ENCODE measurements at places on chromosomes 5 and 9.

DNA sequence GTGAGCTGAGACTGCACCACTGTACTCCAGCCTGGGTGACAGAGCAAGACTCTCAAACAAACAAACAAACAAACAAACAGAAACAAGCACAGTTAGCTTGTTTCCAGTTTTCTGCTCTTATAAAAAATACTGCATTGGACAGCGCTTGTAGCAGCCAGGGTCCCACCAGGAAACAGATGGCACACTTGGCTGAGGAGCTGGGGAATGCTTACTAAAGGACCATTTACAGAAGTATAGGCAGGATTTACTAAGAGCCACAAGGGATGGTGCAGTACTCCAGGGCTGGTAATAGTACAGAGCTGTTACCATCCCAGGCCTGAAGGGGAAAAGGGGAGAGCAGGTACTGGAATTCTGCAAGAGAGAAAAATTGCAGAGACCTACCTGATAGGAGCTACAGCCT lies 5.2 kb upstream of the ANKS6 start:
- DNase-seq: no peak

GRCh38 chr9:119794836-119795235 lies 425.6 kb upstream of the BRINP1 start:
- no peak for DNase-seq

DNA sequence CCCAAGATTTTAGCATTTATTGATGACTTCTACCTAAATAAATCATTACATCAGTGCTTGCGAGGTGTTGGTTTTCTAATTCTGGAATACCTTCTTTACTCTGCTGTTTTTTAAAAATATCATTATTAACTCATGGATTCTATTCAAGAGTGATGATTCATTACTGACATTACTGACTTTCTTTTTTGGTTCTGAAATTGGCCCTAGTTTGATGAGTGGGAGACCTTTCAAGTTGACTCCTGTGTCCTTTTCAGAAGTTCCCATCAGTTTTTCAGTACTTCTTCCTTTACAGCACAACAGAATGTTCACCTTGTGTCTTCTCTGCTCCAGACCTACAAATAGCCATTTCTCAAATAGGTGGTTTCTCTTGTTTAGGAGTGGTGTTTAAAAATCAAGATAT lies 114.1 kb downstream of the PCSK5 start:
- DNase-seq: no peak

DNA sequence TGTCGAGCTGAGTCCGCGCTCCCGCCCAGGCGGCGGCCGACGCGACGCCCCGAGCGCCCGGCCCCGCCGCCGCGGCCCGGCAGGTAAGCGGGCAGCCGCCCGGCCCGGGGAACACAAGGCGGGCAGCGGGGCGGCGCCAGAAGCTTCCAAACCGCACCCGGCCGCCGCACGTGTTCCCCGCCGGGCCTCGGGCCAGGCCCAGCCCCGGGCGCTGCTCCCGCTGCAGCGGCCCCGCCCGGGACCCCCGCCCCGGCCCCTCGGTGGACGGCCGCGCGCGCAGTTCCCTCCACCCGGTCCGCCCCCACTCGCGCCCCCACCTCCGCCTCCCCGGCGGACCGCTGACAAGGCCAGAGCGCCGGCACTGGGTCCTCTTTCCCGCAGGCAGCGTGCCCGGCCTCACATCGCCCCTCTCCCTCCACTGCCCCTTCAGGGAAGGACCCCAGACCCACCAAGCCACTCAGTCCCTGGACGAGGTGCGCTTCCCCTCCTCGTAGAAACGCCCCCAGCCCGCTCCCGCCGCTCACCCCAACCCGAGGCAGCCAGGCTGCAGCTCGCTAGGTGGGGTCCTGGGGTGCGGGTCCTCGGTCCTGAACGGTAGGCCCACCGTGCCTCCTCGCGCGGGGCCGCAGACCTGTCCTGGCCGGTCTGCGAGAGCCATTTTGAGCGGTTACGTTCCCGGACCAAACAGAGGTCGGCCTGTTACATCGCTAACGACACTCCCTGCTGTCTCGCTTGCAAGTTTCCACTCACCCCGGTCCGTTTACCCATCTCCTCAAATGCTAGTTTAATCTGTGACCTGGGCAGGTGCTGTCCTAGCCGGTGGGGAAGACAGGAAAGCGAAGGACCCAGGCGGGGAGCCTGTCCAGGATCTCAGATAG lies 475 bp downstream of the WDR5 start:
- no peak for DNase-seq

GRCh38 chr9:684054-684890 lies 157.2 kb upstream of the DMRT1 start:
- DNase-seq: no peak

DNA sequence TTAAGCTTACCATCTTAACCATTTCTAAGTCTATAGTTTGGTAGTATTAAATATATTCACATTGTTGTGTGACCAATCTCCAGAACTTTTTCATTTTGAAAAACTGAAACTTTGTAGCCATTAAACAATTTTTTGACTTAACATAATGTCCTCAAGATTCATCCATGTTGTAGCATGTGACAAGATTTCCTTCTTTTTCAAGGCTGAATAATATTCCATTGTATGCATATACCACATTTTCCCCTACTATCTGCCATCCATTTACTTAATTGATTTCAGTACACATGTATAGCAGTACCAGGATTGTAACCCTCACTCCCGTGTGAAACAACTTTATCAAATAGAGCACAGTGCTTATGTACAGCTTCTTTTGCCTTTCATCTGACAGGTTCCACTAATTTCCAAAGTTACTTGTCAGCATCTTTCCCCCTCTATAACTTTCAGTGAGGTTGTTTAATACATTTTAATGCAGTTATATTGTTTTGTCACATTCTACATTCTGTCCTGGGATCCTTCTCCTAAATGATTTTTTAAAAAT lies 7.4 kb upstream of the GNPDA1 start:
- no peak for DNase-seq

- no peak for DNase-seq
Observed at GRCh38 chr5:1827886-1828397, 26.7 kb downstream of the NDUFS6 start.

DNA sequence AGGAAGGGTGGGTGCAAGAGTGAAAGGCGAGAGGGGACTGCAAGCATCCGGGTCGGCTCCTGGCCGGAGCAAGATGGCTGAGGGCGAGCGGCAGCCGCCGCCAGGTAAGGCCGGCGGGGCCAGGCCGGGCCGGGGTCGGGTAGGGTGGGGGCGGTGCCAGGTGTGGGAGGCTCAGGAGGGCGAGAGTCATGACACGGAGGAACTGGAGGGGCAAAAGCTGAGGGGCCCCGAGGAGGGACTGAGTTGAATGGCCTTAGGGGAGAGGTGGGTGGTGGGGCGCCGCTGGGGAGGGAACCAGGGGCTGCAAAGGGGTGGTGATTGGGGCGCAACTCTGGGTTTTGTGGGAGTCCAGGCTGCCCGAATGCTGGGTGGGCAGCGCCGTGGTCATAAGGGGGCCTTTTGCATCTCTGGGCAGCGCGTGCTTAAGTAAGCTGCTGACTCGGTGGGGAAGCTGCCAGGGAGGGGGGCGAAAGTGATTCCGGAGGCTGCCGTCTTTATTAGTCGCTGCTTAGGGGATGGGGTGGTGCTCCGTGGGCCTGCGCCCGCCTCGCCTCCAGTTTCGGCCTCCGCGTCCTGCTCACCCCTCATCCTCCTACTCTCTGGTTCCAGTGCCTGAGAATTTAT lies 425 bp downstream of the PTPA start:
- DNase-seq: no peak

DNA sequence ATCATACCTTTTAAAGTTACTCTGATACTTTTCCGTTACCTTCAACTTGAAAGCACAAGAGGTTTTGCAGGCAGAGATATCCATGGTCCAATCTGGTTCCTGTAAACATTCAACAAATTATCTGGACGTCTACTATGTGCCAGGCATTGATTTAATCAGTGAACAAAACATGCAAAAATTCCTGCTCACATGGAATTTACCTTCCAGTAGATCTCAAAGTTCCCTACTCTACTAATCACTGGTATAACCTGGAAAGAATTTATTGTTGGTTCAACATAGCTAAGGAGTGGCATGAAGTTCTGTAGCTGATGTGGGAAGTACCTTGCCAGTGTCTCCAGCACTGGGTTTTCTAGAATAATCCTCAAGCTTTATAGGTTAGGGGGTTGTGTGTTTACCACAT lies 9.8 kb downstream of the OCLN start:
- DNase-seq: no peak

DNA sequence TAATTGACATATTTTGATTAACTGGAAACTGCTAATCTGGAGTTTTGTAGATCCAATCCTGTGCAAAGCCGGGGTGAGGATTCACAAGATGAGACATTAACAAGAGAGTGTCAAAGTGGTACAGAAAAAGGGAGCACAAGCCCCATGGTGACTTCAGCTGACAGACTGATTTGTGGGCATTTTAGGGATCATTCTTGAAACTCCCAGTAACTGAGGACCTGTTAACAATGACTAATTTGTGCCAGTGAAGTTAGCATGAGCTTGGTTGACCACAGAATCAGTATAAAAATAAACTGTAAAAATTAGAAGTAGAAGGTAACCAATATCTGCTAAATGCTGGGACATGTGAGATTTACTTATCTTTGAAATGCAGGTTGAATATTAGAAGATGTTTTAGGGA lies 1578.3 kb downstream of the EFNA5 start:
- DNase-seq: no peak

DNA sequence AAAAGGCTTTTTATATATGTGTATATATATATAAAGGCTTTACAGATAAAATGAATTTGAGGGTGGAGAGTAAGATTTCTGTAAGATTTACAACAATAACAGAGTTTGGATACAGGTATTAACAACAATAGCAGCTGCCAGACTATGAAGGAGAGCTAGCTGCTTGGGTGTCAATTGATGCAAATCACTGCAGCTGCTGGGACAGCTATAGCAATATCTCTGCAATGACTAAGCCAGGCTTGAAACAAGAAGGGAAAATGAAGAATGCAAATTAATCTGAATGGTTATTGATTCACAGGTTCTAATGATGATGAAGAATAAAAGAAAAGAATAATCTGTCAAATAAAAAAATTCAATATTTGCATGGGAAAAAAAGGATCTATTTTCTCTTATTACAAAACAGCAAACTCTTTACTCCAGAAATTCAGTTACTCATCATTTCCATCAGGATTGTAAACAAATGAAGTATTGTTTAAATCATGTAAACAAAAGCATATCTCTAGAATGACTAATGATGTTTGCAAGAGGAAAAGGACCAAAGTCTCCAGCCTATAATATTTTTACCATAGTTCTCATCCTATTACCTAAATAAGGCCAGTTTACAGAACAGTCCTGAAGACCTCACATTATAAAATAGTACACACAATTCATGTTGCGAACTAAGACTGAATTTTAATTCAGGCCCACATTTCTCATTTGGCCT lies 219.0 kb downstream of the HTR1A start:
- DNase-seq: no peak

GRCh38 chr5:150469718-150470469 lies 20.4 kb upstream of the RPS14 start:
- no peak for DNase-seq

DNA sequence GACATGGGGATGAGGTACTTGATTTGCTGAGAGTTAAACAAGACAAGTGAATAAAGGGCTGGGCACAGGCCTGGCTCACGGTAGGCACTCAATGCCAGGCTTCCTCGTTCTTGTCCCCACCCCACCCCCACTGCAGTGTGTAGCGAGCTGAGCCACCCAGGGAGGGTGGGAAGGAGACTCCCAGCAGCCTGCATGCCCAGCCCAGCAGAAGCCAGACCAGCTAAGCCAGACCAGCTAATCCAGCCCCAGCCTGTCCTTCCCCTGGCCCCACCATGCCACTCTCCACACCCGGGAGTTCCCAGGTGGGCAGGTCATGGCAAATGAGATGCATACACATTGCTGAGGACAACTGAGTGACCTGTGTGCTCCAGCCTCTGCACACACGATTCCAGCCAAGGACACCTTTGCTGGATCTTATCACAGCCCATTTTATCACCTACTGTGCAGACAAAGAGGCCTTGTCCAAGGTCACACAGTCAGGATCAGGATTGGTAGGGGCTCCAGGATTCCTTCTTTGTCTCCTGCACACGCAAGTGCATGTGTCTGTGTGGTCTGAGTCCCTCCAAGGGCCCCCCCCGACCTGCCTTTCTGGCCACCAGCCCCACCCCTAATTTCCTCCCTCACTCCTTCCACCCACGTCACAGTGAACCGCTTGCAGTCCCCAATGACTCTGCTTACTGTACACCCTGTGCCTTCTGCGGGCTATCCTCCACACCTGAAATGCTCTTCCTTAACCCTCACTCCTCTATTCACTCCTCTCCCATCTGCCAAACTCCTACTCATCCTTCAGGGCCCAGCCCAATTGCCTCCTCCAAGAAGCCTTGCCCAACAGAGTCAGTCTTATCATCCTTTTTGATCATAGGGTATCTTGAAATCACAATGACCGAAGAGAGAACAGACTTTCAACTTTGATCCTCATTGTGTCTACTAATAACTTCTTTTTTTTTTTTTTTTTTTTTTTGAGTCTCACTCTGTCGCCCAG lies 26.6 kb downstream of the DUSP1 start:
- DNase-seq: no peak

- no peak for DNase-seq
Observed at GRCh38 chr5:126003309-126003708, 419.9 kb upstream of the GRAMD2B start.

- no peak for DNase-seq
Observed at GRCh38 chr5:171309276-171310211, 496 bp downstream of the TLX3 start.

DNA sequence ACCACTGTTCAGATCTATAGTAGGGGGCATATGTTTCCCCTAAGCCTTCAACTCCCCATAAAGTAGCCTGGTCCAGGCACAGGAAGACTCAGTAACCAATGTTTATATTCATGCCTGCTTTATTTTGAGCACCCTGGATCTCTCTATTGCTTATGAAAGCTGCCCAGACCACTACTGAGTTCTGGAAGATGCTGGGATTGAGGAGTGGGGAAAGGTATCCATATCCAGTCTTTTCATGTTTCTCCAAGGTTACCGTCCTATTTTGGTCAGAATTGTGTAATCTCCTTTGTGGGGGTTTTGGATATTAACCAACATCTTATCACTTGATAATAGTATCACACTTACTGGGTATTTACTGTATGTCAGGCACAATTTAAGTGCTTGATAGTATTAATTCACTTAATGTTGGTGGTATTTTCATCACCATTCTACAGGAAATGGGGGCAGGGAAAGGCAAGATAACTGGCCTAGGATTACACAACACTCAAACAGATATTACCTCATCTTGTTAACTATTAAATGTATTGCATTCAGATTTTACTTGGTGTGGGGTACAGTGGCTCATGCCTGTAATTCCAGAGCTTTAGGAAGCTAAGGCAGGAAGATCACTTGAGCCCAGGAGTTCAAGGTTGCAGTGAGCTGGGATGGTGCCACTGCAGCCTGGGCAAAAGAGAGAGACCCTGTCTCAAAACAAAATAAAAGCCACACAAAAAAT lies 36.3 kb downstream of the RUSC2 start:
- DNase-seq: no peak

- no peak for DNase-seq
Observed at GRCh38 chr5:17257705-17258273, 40.4 kb downstream of the BASP1 start.

DNA sequence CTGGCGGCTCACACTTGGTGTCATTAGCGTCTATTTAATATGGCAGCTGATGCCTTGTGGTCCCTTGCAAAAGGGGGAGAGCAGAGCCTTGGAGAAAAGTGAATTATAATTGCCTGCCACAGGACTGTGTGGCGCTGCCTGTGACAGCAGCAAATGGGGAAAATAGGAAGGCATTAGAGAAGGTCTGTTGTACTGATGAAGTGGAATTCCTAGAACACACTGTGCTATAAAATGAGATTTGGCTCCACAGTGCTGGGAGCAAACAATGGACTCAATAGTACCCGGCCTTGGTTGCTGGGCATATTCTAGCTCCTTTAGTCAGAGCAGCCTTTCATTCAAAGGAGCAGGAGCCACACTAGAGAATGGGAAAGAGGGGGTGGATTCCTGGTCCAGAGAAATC lies 21.3 kb downstream of the SEMA6A start:
- no peak for DNase-seq
